ENCODE measurements at places on chromosomes 7 and 10.

GRCh38 chr7:112882991-112883390, 92.8 kb upstream of the TMEM168 start:
- DNase-seq: no peak

DNA sequence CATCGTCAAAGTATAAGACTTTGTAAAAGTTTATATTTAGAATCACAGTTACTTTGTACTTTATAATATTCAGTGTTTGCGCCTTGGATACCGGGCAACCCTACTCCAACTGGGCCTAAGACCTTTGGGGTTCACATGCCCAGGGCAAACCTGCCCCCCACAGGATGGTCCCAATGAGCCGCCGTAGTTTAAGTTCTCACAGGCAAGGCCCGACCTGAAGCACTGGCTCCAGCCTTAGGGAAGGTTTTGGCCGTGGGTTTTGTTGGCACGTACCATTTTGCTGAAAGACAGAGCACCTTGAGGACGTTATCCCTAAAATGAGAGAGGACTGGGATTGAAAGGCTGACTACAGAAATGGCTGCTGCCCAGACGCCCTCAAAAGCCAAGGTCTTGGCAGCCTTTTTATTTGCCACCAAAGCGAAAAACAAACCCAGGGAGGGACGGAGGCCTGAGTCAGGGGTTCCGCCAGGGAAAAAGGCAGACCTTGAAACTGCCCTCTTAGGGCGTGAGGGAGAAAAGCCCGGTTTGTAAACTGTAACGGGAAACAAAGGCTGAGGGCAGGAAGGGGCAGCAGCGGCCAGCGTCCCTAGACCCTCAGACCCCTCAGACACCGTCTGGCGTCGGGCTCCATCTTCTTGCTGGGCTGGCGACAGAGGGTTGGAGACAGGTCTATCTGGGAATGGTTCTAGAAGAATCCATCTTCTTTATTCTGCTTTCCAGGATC, at the start of gene CCDC172:
Gene CCDC172, plus strand, starts transcription at position 222 of the 724 bp plus-strand sequence. CDS start 564 bp downstream, outside the sequence.
- DNase-seq: no peak

GRCh38 chr7:40015790-40016296, 65.8 kb downstream of the CDK13 start:
- no peak for DNase-seq

DNA sequence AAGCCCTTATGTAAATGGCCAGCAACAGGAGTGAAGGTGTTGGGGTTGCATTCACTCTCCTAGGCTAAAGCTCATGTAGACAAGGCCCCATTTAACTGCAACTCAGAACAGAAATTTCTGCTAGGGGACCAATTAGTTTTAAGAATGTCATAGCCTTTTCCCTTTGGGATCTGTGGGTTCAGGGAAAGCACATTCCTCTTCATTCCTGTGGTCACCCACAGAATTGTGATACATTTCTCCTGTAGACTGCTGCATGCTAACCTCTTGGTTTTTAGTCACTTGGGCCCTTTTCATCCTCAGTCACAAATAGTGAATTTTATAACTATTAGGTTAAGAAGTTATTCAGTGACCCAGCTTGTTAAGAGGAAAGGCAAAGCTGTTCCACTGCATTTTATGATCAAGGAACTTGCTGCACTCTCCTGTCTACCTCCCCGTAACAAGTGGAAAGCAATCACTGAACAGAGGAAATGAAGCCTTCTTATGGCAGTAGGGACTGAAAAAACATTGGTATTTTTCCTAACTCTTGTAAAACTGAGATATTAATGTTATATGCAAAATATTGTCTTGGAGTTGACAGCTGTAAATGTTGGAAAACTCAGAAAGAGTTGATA, 124.9 kb downstream of the SND1 start:
- DNase-seq: no peak

DNA sequence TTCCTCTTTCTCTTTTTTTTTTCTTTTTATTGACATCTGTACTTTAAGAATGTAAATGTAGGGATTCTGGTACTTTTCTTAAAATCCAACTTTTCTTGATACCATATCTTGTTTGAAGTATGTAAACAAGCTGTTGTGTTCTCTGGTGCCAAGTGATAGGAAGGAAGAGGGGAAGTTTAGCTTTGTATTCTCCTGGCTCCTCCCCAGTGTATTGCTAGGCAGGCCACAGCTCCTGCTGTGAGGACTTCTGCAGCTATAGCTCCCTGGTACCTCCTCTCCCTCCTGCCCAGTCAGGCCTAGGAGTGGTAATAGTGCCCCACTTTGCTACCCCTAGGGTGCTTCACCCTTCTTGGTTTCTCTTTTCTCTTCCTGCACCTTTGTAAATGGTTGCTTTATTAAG, 45.3 kb upstream of the SP8 start:
- DNase-seq: no peak

DNA sequence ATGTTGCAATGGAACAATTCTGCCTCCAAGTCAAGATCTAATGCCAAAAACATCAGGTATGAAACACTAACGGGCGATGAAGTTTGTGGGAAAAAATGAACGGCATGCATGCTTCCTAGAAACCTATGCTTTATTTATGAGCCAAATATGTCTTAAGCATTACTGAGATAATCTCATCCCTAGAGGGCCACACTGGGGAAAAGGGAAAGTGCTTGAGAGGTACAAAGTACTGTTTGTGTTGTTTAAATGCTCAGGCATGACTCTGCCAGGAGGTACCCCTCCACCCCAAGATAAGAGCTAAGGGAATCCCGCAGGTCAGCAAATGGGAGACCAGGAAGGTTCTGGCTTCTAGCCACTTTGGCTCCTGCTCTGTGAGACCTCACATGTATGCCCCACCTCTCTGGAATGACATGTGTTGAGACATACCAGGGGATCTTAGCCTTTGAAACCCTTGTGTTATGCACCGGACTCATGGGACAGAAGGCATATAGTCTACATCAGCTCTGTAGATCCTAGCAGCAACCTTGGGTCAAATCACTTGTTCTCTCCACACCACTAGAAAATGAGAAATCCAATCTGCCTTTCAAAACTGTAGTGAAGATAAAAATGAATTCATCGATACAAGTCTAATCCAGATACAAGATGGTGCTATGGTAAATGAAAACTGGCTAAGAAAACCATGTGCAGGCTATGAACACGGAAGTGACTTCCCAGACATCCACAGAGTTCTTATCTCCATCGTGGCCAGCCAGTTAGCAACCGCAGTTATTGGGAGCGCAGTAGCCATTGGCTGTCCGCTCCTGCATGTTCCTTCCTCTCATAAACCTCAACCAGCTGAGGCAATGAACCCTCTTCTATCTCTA, 61.0 kb downstream of the CREB3L2 start:
- DNase-seq: no peak

GRCh38 chr7:124033095-124033806, 384 bp upstream of the TMEM229A start:
- no peak for DNase-seq

GRCh38 chr7:125465527-125465926, 535.9 kb upstream of the POT1 start:
- DNase-seq: no peak
